ENCODE measurements at places on chromosomes 3 and 15. TPM values are rescaled to one million over a fixed set of nuclear protein-coding genes. Genes with fewer than 3 reads are reported as not detected.

DNA sequence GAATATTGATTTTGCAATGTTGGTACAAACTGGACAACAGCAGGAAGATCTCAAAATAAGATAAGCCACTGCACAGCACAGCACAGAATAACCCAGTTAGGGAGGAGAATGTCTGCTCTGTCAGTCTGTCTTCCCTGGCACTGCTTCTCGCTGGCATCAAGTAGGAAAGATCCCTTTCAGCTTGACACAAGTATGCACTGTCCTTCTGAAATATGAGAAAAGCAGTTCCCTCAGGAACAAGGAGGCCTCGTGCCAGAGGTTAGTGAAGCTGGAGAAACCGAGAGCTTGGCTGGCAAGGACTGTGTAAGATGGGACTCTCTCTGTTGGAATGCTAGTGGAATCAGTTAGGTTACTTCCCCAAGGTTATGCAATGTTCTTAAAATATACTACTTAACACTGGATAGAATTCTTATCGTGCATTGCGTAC is 59.1 kb downstream of the FMN1 start:
- DNase-seq: no peak

- DNase-seq: no peak
Measured at GRCh38 chr15:45121706-45122417, 7.7 kb downstream of the DUOXA2 start.

DNA sequence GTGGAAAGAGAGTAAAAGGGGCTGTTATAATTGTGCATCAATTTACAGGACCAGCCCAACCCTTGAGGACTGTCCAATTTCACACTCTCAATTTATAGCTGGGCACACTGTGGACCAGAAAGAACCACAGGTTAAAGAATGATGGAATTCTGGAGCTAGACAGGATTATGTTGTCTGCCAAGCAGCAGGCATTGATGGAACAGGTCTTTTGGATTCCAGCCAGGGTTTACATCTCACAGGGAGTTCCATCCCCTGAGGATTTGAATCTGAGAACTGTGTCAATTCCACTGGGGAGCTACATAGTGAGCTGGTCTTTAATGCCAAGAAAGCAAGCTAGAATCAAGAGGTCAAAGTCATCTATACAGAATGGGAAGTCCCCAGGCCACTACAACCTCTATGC is 389.5 kb upstream of the WNT5A start:
- DNase-seq: no peak

DNA sequence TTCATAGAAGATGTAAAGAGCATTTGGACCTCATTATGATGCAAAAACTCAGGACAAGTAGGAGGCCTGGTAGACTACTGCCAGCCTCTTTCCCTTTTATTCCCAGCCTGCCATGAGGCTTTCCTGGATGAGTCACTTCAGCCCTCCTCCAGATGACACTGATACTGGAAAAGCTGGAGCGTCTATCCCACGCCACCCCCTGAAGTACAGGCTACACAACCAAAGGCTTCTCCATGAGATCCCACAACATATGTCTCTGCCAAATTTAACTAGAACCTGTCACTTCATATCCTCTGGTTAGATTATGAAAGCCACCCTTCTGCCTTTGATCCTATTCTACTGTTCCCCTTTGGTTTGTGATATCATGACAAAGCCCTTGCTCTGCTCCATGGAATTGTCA is 56.1 kb upstream of the CPNE4 start:
- no peak for DNase-seq

GRCh38 chr3:126353694-126354321 is 3.4 kb downstream of the KLF15 start:
- DNase-seq: no peak

- no peak for DNase-seq
Measured at GRCh38 chr3:46369675-46370132, 1.0 kb upstream of the CCR5 start.

GRCh38 chr15:27681038-27681437 is 418.1 kb downstream of the OCA2 start:
- DNase-seq: no peak

DNA sequence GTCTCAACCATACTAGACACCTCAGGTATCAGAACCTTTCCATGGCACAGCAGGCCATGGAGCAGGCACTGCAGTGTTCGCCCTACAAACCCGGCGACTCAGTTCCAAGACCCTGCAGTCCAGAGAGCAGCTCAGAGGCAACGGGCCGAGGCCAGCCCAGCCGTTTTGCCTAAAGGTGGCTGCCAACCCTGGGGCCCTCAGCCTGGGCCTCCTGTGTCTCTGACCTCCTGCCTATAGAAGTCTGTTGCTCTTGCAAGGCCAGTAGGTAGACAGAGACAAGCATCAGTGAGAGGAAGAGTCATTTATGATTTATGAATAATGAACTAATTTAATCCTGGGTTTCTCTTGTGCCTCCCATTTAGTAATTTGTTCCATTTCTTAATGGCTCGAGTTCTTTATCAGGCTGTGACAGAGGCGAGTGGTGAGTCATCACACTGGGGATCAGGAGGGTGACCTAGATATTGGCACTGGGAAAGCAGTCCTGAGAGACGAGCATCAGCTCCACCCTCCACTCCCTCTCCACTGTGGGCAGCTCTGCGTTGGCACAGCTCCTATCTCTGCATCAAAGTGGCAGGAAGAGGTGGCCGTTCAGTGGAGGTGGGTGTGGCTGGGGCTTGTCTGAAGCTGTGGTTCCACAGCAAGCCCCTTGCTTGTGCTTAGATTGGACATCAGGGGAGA is 79.8 kb downstream of the ABHD5 start:
- no peak for DNase-seq

Gene SHC4
- 2.9 TPM for polyA plus RNA-seq

DNA sequence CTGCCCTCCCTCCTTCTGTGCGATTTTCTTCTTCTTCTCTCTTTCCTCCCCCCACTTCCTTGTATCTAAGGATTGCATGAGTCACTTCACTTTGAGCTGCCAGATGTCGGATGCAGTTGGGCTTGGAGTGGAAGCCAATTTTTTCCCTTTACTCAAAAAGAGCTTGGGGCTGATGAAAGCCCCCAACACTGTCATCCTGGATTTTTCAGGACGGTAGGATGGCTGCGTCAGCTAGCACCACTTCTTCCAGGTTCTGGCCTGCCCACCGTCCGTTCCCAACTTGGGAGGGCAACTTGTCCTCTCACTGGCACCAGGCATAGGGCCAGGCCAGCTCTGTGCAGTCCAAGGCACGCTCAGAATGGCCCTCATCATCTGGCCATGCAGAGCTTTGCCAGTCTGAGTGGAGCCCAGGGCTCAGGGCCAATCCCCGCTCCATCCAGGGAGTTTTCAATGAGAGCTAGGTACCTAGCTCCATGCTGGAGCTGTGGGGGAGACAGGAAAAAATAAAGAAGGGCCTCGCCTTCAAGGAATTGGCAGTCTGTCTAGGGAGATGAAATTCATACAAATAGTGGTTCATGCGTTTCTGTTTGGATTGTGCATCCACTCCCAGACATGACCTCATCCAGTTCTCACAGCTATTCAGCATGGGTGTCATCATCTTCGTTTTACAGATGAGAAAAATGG is 47.7 kb upstream of the INSYN1 start:
- no peak for DNase-seq

Gene CHST2
- 24.4 TPM for polyA plus RNA-seq

Gene ANP32A
- 188 TPM for polyA plus RNA-seq

DNA sequence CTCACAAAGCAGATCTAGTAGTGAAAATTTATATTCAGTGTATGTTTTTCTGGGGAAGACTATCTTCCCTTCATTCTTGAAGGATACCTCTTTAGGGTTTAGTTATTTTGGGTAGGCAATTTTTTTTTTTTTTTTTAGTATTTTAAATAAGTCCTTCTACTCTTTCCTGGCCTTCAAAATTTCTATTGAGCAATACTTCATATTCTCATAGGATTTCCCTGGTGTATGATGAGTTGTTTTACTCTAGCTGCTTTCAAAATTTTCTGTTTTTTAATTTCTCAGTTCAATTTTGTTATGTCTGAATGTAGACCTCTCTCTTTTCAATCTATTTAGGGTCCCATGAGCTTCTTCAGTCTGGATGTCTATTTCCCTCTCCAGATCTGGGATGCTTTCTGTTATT is 74.3 kb upstream of the PLSCR4 start:
- no peak for DNase-seq

Gene SUSD5
- polyA plus RNA-seq: 4.1 TPM

GRCh38 chr3:118267588-118267987 is 767.1 kb downstream of the IGSF11 start:
- DNase-seq: no peak

Gene SPTBN5
- polyA plus RNA-seq: 2.9 TPM

Gene SNTN
- not detected for polyA plus RNA-seq

Gene TMCO5A
- polyA plus RNA-seq: not detected

Gene KCNAB1
- 2.9 TPM for polyA plus RNA-seq

Gene SLC15A2
- polyA plus RNA-seq: 3.1 TPM

GRCh38 chr3:75176937-75177336 is 487.2 kb upstream of the FRG2C start:
- no peak for DNase-seq

Gene PRC1
- polyA plus RNA-seq: 68.1 TPM

DNA sequence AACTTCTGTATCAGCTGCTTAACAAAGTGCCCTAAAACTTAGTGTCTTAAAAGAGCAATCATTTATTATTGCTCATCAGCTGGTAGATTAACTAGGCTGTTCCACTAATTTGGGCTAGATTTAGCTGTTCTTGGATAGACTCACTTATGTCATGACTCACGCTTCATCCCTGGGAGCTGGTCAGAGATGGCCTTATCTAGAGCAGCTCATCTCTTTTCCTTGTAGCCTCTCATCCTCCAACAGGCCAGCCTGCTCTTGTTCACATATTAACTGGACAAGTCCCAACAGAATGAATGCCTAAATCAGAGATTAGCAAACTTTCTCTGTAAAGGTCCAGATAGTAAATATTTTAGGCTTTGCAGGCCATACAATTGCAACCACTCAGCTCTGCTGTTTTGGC is 66.9 kb upstream of the PLAAT1 start:
- no peak for DNase-seq

Gene CSPG4
- 7.6 TPM for polyA plus RNA-seq

Gene FOXP1
- polyA plus RNA-seq: 16.0 TPM

DNA sequence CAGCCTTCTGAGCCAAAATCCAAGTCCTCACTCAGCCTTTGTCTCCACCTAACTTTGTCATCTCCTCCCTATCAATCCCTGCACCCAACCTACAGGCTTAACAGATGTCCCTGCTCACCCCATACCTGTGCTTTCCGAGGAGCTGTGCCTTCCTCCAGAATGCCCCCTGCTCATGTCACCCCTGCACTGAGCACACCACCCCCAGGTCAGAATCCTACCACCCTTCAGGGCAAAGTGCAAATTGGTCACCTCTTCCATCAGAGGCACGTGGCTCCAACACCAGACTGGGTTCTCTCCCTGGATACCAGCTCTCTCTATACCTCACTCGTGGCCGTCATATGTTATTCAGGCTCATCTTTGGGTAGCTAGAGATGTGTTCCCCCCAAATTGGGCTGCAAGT is 29.8 kb downstream of the HOMER2 start:
- no peak for DNase-seq

Gene RFTN1
- 84.9 TPM for polyA plus RNA-seq

DNA sequence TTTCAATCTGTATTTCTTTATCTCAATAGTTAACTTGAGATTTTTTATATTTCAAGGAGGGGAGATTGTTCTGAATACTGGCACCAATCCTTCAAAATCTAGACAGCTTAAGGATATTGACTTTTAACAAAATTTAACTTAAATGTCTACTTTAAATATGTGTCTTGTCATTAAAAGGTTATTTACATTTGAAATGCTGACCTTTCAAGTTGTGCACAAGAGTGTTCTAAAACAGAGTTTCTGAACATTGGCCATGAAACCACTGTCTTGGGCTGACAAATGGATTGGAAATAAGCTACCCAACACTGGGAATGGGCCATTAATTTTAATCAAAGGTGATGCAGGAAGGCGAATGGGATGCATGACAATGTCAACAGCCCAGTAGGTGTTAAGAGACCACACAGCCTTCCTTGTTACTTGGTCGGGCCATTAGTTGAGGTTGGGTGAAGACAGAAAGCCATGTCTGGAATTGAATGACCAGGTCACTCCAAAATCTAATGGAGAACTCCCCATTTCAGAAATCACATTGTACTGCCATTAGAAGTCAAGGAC is 128.5 kb downstream of the CDIN1 start:
- DNase-seq: no peak

DNA sequence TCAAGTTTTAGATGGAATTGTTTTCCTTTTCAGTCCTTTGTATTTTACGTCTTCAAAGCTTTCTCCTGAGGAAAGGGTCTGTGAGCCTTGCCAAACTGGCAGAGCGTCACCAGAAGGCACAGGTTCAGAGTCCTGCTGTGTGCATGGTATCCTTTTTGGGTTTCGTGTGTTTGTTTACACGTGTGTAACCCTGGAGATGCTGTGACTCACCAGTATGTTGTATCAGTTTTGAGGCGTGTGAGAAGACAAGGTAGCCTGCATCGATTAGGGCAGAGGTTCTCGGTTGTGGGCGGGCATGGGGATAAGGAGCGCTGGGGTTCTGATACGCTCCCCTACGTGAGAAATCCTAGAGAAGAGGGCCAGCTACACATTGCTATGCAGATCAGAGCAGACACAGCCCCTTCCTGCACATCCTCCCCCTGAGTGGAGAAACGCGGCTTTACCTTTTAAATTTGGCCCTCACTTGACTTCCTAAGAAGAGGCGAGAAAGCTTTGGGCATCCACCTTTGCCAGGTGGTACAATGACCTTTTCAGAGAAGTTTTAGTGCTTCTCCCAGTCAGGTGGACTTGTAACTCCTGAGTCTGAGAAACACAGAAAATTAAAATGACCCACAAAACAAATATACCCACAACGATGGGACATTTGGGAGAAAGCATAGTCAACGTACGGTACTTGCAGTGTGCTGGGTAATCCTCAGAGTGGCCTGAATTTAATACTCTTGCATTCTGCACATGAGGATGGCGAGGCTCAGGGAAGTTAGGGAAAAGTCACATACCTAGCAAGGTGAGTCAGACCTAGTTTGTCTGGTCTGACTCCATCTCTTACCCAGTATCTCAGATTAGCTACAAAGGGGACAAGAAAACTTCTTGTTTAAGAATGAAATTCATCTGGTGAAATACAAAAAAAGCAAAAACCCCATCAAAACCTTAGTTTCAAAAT is 38.1 kb downstream of the TRAK1 start:
- DNase-seq: no peak

GRCh38 chr3:180870008-180870699 is 42.3 kb upstream of the FXR1 start:
- DNase-seq: no peak

Gene ITIH4
- polyA plus RNA-seq: 4.2 TPM

DNA sequence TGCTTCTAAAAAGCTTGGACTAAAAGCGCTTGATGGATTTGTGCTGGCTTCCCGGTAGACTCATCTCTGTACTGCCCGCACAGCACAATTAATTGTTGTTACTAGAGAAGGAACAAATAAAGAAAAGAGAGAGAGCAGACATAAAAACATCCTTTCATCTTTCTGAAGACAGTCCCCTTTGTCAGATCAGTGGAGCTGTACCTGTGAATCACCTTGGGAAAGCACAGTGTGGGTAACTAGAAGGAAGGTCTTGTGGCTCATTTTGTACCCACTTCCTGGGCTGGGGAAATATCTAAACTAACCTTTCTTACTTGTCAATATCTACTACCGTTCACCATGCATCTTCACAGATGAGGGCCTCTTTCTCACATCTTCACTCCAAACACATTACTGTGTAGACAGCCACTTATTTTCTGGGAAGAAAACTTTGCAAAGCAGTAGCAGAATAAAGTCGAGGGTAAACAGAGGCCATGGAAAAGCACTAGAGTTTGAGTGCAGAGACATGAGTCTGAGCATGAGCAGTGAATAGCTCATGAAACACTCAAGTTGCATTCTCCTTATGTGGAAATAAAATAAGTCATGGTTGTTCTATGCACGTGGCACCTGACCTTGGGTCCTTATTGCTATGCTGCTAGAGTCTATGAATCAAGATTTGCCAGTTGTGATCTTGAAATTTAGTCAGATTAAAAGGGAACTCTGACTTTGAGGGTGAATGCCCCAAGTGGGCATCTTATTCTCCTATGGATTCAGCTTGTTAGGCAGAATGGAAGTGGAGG is 169.3 kb downstream of the LPP start:
- DNase-seq: no peak

Gene UCN2
- 0.64 TPM for polyA plus RNA-seq
